G401 (cell line): ENCODE measurements at places on chromosomes 2 and 18. TPM values are rescaled to one million over a fixed set of nuclear protein-coding genes. Genes with fewer than 3 reads are reported as not detected.

GPR45 gene
- total RNA-seq, result not detected in 2 replicates

DNA sequence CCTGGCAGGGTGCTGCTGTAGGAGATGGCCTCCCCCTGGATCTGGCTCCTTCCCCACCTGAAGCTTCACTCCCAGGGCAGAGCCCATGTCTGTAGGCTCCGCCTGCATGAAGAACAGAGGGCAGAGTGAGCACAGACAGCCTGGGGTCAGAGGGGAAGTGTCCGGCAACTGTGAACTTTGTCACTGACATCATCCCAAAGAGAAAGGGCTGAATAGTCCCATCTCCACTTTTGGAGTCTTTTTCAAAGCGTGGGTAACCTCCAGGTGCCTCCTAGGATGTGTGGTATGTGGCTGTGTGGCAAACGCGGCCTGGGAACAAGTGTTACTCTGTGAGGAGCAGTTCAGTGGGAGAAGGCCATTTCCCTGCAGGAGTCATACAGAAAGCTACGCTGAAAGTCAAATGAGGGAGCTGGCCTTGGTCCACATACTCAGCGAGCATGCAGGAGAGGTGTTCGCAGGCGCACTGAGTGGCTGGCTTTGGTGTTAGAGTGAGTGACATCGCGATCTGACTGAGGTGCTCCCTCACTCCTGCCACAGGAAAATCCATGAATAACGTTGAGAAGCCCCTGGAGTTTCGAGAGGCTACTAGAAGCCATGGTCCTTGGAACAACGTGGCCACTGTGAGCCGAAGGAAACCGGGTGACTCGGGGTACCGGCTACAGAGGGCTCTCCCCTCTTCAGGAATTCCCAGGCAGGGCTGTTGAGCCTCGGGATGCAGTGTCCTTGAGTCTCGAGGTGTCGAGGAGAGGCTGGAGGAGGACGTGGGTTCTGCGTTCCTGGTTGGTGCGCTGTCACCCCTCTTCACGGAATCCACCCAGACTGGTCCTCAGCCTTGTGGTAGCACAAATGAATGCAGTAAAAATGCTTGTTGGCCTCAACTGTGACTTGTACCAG lies 54.7 kb downstream of the CABLES1 start:
- DNase-seq, result no peak

- DNase-seq, result no peak
Observed at GRCh38 chr2:5387406-5387805, 304.8 kb upstream of the SOX11 start.

GRCh38 chr2:159094173-159094737 lies 125.8 kb downstream of the TANC1 start:
- DNase-seq, result peak; percentile 52

DNA sequence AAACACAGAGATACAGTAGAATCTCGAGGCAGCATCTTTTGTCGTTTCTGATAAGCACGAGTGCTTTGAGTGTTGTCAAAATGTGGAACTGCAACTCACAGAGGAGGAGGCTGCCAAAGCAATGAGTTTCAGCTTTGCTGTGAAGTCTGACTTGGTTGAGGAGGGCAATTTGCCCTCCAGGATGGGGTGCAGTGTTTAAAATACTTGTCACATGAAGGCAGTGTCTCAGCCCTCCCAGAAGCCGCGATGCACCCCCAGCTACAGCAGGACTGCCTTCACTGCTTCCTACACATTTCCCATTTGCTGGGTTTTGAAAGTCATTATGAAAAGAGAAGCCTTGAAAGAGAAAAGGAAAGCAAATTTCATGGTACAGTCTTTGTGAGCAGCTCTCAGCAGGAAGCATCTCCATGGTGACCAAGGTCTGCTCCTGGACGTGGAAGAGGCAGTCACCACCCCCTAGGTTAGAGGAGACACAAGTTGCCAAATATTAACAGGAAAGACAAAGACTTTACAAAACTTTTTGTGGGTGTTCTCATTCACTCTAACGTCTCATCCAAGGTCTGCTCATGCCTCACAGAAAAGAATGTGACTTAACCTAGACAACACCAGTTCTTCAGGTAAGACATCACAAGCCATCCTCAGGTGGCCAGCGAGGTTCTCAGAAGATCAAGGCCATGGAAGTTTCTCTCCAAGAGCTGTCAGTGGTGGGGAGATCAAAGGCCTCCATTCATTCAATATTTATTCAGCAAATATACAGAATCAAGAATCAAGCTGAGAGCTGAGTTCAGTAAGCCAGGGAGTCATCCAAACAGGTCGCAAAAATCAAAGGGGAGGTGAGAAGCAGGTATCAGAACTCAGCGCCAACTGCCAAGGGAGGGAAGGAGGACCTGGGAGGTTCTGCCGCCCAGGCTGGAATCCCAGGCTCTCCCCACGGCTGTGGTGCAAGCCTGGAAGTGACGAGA lies 476.0 kb downstream of the EIPR1 start:
- DNase-seq, result no peak

- DNase-seq, result no peak
Observed at GRCh38 chr2:156480376-156480775, 44.2 kb downstream of the GPD2 start.

DNA sequence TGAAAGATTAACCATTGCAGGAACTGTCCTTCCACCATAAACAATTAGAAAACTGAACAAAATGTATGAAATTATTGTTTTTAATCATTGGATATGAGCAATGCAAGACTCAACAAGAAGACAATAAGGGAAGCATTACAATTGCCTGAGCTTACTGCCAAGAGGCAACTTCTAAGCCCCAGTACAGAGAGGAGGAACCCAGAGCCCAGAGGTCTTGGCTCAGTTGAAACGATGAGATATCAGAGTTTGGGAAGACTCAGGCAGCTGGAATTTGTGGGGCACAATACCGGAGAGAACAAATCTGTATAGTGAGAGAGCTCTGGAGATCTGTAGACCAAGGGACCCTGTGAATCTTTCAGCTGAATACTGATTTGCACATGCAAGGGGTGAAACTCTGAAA lies 80.6 kb upstream of the ZFP36L2 start:
- no peak for DNase-seq

PDK1 gene
- total RNA-seq, result 4.1 and 10.0 TPM in 2 replicates

DNA sequence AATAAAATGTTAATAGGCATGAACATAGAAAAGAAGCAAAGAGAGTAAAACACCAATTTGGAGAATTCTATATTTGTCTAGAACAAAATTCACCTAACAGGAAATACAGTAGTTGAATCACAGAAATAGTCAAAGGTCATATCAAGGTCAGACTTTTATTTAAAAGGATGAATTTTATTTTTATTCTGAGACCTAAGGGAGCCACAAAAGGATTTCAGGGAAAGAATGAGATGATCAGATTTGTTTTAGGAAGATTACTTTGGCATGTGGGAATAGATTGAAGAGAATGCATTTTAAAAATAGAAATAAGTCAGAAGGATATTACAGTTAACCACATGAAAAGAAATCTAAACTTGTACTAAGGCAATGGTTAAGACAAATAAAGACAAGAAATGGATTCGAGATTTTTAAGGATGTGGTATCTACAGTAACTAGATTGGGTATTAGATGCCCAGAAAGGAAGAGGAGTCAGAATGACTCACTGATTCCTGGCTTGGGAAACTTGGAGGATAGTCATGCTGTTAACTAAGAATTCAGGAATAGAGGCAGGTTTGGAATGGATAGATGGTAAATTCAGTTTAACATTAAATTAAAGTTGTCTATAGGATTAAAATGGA lies 56.0 kb downstream of the METTL4 start:
- DNase-seq, result no peak

CFC1 gene
- total RNA-seq, result not detected in 2 replicates

GRCh38 chr2:37262522-37262921 lies 31.1 kb downstream of the NDUFAF7 start:
- no peak for DNase-seq

RFX8 gene
- total RNA-seq, result not detected in 2 replicates

DNA sequence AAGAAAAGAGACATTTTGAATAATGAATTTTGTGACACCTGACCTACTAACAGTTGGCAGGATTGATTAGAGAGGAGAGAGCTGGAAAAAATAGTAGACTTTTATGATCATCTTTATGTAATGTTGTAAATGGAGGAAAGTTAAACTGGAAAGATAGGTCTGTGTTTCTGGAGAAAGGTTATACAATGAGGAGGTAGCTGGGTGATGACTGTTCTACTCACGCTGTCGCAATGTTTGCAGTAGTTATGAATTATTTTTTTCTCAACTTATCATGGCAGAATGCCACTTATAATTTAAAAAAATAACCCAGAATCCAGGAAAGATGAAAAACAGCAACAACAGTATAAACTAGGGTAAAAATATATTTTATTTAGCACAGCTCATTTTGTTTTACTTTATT lies 364.9 kb downstream of the SPAG16 start:
- no peak for DNase-seq

DNA sequence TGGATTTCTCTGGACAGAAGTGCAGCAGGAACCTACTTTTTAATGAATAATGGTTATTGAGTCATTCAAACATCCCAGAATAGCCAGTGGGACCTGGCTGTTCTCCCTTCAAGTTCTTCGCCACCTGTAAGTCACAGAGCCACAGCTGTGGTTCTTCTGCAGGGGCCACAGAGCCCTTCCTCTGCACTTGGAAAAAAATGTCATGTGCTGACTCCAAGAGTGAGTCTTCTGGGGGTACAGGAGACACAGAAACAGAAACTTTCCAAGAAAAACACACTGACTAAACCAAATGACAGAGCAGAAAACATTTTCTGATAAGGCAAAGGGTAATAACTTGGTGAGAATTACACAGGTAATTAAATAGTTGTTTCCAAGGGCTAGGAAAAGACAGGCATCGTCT lies 68.7 kb upstream of the FN1 start:
- DNase-seq, result no peak

GRCh38 chr2:95279435-95280035 lies 5.3 kb downstream of the PROM2 start:
- DNase-seq, result no peak

DNA sequence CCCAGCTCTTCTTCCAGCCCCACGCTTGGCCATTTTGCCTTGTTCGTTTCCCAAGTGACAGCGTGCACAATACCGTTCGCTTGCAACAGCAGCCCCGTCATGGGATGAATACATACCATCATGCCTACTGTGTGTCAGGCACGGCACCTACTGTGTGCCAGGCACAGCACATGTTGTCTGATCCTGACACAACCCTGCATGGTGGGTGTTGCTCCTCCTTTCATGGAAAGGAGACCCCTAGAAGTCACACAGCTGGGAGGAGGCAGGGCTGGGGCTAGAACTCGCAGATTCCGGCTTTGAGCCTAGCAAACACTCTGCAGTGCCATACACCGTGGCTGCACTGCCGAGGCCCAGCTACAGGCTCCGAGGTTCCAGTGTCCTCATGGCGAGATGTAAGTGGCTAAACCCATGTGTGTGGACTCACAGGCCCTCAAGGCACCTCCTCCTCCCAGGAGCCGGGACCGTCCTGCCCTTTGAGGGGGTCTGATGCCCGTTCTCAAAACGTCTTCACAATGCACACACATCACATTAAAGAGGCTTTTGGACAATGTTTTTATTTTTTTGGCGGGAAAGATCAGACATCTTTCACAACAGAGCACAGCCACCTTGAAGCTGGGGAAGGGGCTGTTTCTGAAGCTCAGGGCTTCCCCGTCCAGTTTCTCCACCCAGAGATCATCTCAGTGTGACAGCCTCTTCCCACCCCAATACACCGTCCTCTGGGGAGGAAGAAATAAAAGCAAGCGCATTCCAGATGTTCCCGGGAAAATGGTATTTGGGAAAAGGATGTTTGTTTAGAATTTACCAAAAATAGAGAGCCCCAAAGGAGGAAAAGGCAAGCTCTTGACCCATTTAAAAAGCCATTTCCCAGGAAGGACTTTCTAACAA lies 64.9 kb downstream of the HS1BP3 start:
- DNase-seq, result no peak

- DNase-seq, result no peak
Observed at GRCh38 chr2:202718614-202719013, 83.8 kb downstream of the FAM117B start.

ANTXR1 gene
- 7.1 and 8.1 TPM in 2 replicates for total RNA-seq
